ENCODE measurements at places on chromosomes 3 and 15.
A peak's percentile ranks its signal among the peaks of the same experiment; 100 is the strongest.

GRCh38 chr3:148068466-148068865 is 629.2 kb upstream of the AGTR1 start:
- DNase-seq = no peak

GRCh38 chr15:67521783-67522568 is 1.0 kb downstream of the C15orf61 start:
- no peak for DNase-seq

- no peak for DNase-seq
Measured at GRCh38 chr3:71813704-71814103, 28.8 kb upstream of the PROK2 start.

- DNase-seq = no peak
Measured at GRCh38 chr3:106945435-106945834, 431.8 kb upstream of the CCDC54 start.

DNA sequence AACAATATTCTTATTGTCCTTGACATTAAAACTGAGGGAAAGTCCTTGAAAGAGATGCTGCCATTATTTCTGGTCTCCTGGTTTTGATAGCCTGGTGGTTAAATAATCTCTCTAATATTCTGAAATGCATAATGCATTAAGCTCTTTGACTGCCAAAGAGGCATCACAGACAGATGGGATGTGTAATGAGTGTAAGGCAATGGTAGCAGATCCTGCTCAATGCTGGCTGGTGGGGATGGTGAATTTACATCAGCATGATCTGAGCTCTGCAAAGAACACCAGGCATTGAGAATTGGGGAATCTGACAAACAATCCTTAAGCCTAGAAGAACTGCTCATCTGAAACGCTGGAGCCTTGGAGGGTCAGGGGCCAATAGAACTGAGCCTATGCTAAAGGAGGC is 528.6 kb upstream of the LMCD1 start:
- DNase-seq = no peak

DNA sequence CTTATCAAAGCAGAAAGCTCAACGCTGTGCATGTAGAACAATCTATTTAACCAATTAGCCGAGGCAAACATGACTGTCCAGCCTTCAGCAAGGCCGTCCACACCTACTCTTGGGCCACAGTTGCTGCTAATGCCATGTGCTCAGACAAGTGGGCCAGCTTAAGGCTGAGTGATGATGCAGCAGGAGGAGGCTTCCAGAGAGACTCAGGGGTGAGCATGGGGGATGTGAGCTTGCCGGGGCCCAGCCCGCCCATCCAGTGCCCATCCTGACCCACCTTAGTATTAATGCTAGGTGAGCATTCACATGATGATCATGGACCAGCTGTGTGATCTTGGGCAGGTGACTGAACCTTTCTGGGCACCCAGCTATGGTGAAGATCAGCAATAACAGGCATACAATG is 150.1 kb downstream of the TPRA1 start:
- no peak for DNase-seq

GRCh38 chr15:80071652-80072051 is 12.2 kb downstream of the ZFAND6 start:
- DNase-seq = no peak

GRCh38 chr15:91890614-91891013 is 37.1 kb downstream of the SLCO3A1 start:
- no peak for DNase-seq

GRCh38 chr3:43907508-43907858 is 216.7 kb downstream of the ABHD5 start:
- no peak for DNase-seq

DNA sequence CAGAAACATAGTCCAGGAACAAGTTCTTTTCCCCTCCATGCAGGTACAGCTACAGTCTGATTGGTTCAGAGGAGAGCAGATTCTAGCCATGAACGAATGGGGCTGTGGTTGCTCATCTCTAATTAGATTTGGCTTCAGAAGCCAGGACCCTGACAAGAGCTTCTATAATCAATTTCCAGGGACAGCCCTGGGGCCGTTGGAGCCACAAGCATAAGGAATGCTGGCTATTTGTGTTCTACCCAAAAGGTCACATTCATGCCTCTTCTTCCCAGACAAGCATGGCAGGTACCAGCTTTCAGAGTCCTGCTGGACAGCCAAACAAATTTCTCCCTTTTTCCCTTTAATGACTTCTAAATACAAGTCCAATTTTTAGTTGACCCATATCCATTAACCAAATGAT is 215.5 kb upstream of the LRTM1 start:
- no peak for DNase-seq

DNA sequence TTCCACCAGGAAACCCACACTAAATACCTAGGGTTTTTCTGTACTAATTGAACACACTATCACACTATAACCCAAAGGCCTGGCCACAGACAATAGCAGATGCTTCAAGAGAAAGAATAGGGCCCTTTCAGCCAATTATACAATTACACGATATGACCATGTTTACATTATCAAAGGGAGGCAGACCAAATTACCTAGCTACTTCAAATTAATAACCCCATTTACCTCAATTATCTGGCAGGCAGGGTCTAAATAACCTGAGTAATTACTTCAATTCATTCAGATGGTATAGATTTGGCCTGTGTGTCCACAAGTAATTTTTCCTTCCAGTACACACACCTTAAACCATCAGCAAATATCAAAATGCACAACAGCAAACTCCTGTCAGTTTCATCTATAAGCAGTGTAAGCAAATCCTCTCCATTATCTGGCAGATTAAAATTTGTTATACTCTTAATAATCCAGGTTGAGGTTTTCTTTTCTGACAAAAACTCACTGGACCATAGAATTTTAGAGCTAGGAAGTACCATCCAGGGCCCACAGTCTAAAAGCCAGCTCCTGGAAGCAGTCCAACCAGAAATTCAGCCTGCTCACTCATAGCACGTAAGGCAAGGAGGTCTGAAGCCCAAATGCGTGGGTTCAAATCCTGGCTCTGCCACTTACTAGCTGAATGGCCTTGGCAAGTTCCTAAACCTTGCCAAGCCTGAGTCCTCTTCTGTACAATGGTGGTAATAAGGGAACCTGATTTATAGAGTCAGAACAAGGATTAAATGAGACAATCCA is 51.8 kb downstream of the RFTN1 start:
- no peak for DNase-seq

DNA sequence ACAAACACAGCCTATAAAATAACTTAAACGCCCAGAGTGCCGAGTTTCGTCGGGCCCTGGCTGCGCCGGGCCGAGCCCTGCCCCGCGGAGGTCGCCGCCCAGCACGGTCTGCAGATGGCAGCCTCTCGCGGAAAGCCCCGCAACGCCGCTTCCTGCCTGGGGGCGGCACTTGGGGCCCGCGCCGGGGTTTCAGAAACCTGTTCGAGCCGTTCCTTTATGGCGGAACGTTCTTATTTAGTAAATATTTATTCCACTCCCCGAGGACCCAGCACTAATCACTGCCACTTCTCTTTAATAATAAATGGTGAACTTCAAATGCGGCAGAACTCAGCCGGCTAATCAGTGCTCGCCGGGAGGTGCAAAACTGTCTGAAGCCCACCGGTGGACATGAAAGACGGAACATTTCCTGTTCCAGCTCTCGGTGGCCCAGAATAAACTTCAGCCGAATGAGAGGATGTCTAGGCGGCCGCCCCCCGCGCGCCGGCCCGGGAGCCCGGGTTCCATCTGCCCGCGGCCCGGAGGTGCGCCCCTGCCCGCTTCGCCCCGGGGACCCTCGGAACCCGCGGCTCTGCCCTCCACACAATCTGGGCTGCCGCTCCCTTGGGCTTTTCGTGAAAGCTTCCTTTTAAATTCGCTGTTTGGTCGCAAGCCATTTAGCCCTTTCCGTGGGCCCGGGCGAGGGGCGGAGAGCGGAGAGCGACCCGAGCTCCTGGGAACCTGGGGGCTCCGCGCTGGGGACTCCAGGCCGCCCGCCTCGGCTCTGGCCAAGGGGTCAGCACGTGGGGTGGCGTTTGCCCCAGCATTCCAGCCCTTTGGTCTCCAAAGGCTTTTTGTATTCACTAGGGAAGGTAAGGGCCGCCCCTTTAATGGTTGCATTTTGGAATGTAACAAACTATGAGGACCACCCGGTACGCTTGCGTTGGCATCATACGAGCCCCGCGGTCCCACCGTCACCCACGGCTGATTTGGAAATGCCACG is 110.8 kb upstream of the ATP11B start:
- DNase-seq = peak; percentile 30

- DNase-seq = no peak
Measured at GRCh38 chr3:36647423-36647853, 116.9 kb downstream of the DCLK3 start.

DNA sequence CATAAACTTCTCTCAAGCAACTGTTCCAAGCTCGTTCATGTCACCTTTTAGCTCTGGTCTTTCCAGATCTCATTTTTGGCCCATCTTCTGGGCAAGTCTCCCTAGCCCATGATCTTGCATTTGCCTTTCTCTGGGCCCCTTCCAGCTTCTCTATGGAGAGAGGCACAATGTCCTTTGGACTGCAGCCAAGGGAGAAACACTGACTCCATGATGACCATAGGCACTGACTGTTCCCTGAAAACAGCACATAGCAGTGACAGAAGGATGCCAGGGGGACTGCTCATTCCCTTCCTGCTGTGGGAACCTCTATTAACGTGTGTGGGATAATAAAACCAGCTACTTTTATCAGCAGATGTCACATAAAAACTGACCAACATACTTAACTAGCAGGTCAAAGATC is 60.3 kb downstream of the STRIT1 start:
- DNase-seq = no peak

All from T-helper 2 cell (primary cell).